Activated naive CD8-positive, alpha-beta T cell treated with anti-CD3 and anti-CD28 coated beads for 36 hours (primary cell): ENCODE measurements at places on chromosomes 16 and 17. TPM values are rescaled to one million over a fixed set of nuclear protein-coding genes. Genes with fewer than 3 reads are reported as not detected.

DNA sequence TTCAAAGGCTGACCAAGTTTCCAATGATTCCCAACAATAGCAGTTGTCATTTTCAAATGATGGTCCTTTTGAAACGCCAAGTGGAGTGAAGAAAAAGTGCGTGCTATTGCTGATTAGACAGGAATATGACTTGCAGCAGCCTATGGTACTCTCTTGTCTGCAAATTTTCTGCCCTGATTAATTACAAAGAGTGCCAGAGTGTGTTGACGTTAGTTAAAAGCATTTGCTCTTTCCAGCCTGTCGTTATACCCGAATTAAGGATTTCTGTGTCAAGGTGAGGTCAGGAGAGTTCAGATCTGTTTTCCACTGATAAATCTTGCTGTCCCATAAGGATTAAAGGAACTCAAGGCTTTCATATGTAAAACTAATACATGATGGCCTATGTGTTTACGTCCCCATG is 75.0 kb upstream of the ADAMTS18 start:
- no peak overlapping the region for H3K27ac ChIP-seq
- no peaks in the 10 kb centered on the region for H3K4me1 ChIP-seq
- H3K36me3 ChIP-seq, result no peaks in the 10 kb centered on the region
- no peak overlapping the region for H3K4me3 ChIP-seq

DNA sequence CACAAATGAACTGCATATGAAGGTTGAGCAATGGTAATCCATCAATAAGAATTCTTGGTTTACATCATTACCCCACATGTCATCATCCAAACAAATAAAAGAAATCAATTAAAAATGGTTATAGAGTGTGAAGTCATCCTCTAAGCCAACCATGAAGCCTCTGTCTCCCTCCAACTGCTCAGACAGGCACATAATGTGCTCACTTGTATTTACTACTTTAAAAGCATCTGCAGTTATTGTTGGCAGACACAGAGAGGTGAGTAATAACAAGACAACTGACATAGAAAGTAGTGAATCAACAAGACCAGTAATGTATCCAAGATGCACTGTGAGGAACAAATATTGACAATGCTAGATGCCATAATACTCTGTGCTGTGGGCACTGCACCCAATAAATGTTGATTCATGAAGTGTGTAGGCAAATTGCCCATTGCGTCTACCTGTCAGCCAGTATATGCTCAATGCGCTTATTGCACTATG is 20.0 kb downstream of the ADAMTS18 start:
- no peaks in the 10 kb centered on the region for H3K4me1 ChIP-seq
- DNase-seq, result no peak
- H3K36me3 ChIP-seq, result no peaks in the 10 kb centered on the region
- peaks cover 6% of the 10 kb centered on the region for H3K27me3 ChIP-seq
- no peak overlapping the region for H3K27ac ChIP-seq

Gene CACNG3
- not detected for total RNA-seq

DNA sequence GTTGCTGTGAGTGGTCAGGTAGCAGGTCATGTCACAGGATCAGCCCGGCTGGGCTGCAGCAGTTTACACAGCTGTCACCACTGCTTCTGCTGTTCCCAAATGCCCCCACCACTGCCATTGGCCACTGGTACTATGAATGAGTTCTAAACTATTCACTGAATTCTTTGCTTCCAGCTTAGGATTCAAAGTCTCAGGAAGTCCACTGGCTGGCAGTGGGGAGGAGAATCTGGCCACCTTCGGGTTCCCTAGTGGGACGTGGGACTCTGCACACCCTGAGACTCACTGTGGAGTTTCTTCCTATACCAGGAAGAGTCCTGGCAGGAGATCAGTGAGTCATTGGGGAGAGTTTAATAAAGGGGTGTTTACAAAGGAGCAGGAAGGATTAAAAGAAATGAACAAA is 6.9 kb downstream of the MT1X start:
- DNase-seq, result no peak
- H3K4me1 ChIP-seq, result peaks cover 4% of the 10 kb centered on the region
- H3K4me3 ChIP-seq, result no peak overlapping the region
- no peak overlapping the region for H3K27ac ChIP-seq
- no peaks in the 10 kb centered on the region for H3K27me3 ChIP-seq
- H3K36me3 ChIP-seq, result peaks cover 8% of the 10 kb centered on the region

DNA sequence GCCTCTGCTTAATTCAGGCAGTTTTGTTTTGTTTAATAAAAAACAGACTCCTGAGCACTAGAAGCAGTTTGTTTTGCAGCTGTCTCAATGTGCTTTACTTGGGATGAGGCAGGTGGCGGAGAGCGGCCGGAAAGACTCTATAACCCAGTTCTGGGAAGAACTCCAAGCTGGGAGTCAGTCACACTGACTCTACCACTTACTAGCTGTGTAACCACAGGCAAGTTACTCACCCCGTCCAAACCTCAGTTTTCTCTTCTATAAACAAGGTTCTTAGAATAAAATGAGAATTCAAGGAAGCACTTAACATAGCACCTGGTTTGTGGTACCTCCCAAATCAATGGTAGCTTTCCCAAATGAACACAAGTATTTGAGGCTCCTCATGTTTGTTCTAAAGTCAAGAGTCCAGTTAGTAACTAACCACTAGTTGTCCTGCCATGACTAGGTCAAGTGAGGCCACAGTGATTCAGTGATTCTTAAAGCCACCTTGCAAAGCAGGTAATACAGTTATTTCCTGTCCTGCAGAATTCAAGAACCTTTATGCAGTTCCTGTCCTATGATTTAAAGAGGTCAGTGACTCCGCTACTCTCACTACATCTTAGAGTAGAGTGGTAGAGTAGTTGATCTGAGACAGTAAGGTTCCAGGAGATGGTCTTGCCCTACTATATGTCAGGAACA is 2.7 kb downstream of the TXNDC17 start:
- H3K36me3 ChIP-seq, result peaks cover 44% of the 10 kb centered on the region
- H3K27me3 ChIP-seq, result no peaks in the 10 kb centered on the region
- no peak for DNase-seq

DNA sequence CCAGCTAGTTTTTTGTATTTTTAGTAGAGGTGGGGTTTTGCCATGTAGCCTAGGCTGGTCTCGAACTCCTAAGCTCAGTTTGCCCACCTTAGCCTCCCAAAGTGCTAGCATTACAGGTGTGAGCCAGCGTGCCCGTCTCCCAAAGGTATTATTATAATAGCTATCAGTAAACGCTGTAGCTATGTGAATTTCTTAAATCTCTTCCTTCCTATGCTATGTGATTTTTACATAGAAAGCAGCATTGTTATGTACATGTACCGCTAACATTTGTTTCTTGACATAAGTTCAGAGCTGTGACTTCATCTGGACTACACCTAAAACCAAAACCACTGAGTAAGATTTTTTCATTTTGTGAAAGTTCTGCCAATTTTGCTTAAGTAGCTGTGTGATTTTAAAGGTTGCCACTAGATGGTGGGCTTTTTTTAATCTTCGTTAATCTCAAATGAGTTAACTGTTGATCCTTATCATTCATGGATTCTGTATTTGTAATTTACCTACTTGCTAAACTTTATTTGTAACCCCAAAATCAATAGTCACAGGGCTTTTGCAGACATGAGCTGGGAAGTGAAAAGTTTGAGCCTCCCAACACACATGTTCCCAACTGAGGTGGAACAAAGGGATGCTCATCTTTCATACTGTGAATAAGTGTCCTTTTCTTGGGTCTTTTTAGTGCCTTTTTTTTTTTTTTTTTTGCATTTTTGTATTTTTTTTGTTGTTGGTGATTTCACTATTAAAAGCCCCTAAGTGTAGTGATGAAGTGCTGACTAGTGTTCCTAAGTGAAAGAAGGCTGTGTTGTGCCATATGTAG is 21.9 kb downstream of the PRKAR1A start:
- H3K4me1 ChIP-seq, result peaks cover 6% of the 10 kb centered on the region
- H3K27me3 ChIP-seq, result no peaks in the 10 kb centered on the region
- DNase-seq, result no peak
- peaks cover 12% of the 10 kb centered on the region for H3K36me3 ChIP-seq
- H3K4me3 ChIP-seq, result no peak overlapping the region

Gene KLHL11
- 17.5 TPM for total RNA-seq

GRCh38 chr17:76738468-76738850 is 540 bp downstream of the MFSD11 start:
- peaks cover 33% of the 10 kb centered on the region for H3K4me1 ChIP-seq
- H3K27me3 ChIP-seq, result peaks cover 7% of the 10 kb centered on the region
- H3K4me3 ChIP-seq, result peak overlapping the region; percentile 95
- H3K36me3 ChIP-seq, result peaks cover 40% of the 10 kb centered on the region
- DNase-seq, result no peak

Gene SOST
- not detected for total RNA-seq

Gene CRHR1
- not detected for total RNA-seq

DNA sequence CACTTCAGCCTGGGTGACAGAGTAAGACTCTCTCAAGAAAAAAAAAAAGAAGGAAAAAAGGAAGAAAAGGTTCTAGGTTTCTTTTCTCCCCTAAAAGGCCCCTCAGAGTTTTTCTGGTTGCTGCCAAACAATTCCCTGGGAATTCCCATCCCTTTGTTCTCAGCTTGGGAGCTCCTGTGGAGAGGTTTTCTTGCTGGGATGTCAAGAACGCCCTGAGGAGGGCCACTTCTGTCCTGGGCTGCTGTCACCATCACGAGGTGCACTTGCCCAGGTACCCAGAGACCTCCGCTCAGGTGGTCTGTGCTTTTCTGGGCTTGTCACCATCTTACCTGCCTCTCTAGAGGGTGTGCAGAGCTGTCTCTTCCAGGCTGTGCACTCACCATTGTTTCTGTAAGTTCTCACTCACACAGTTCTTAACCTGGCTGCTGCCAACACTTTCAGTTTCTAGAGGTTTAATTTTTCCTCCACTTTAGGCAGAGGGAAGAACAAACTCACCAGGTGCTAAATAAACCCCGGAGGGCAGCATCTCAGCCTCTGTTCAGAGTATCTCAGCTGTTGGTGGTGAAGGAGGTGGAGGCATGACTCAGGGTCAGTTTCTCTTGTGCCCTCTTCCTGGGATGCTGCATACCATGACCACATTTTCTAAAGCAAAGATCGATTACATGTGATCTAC is 2.4 kb upstream of the COX6A2 start:
- no peak for DNase-seq
- no peak overlapping the region for H3K4me3 ChIP-seq

- H3K4me3 ChIP-seq, result no peak overlapping the region
Measured at GRCh38 chr16:12235110-12235509, 258.6 kb downstream of the SNX29 start.

DNA sequence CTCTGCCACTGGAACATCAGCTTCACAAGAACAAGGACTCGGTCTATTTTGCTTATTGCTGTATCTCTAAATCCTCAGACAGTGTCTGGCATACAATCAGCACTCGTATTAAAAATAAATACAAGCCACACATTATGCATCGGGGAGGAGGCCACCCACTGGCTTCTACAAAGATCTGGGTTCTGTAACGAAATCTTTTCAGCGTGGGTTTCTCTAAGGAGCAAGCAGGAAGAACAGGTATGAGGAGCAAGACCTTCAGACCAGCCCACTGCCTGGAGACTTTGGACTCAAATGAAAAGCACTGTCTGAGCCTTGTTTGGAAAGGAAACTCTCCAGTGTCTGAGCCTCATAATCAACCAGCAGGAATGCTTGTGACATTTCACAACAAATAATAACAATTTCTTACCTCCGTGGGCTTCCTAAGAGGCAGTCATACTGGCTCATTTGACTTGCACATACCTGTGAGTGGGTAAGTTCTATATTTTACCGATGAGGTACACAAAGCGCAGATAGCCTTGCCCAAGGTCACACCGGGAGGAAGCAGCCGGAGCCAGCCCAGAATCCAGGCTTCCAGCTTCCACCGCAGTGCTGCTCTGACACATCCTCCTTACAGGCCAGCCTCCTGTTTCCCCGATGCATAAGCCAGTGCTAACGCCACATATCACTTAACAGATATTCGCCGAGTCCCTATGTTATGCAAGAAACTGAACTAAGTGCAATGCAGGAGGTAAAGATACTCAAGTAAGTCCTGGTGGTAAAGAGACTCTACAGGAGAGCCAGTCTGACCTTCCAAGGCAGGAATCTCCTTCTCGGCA is 118.6 kb upstream of the TNRC6C start:
- H3K27ac ChIP-seq, result no peak overlapping the region
- peaks cover 5% of the 10 kb centered on the region for H3K36me3 ChIP-seq
- no peak overlapping the region for H3K4me3 ChIP-seq
- no peak for DNase-seq
- H3K27me3 ChIP-seq, result peaks cover 9% of the 10 kb centered on the region

GRCh38 chr16:52451971-52452421 is 94.9 kb downstream of the TOX3 start:
- no peak for DNase-seq
- H3K27ac ChIP-seq, result no peak overlapping the region
- H3K27me3 ChIP-seq, result no peaks in the 10 kb centered on the region
- no peak overlapping the region for H3K4me3 ChIP-seq
- no peaks in the 10 kb centered on the region for H3K36me3 ChIP-seq
- H3K4me1 ChIP-seq, result no peaks in the 10 kb centered on the region

GRCh38 chr17:48718761-48719641 is 3.3 kb downstream of the PRAC1 start:
- no peak overlapping the region for H3K27ac ChIP-seq
- H3K4me1 ChIP-seq, result peaks cover 27% of the 10 kb centered on the region
- peaks cover 97% of the 10 kb centered on the region for H3K27me3 ChIP-seq
- DNase-seq, result no peak

DNA sequence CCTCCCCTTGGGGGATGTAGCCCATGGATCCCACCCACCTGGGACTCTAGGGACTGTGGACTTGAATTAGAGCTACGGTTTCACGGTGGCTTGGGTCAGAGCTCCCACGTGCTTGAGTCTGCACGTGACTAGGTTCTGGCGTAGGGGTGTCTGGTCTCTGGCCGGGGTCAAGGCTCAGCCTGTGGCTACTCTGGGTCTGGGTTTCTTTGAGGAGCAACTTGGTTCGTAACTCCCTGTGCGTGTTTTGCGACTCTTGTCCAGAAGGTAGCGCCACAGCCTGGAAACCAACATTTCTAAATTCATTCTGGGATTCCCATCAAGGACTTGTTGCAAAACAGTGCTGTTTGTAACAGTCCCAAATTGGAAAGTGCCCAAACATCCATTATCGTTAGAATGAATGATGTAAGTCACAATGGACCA is 470 bp upstream of the GGT6 start:
- H3K27me3 ChIP-seq, result no peaks in the 10 kb centered on the region
- H3K4me1 ChIP-seq, result peaks cover 33% of the 10 kb centered on the region
- no peak overlapping the region for H3K4me3 ChIP-seq
- H3K36me3 ChIP-seq, result no peaks in the 10 kb centered on the region
- DNase-seq, result no peak

GRCh38 chr16:75593308-75593707 is 27.1 kb downstream of the GABARAPL2 start:
- peaks cover 17% of the 10 kb centered on the region for H3K36me3 ChIP-seq
- H3K27ac ChIP-seq, result no peak overlapping the region
- H3K27me3 ChIP-seq, result no peaks in the 10 kb centered on the region
- no peak overlapping the region for H3K4me3 ChIP-seq
- peaks cover 13% of the 10 kb centered on the region for H3K4me1 ChIP-seq
- DNase-seq, result no peak

GRCh38 chr16:30728899-30729672 is 19.1 kb upstream of the PHKG2 start:
- peaks cover 7% of the 10 kb centered on the region for H3K4me1 ChIP-seq
- H3K36me3 ChIP-seq, result peaks cover 29% of the 10 kb centered on the region
- no peak for DNase-seq
- H3K27ac ChIP-seq, result no peak overlapping the region
- no peaks in the 10 kb centered on the region for H3K27me3 ChIP-seq

Gene SNAI3
- total RNA-seq, result 2.0 TPM

Gene NPIPA5
- 13.6 TPM for total RNA-seq

Gene ENPP7
- total RNA-seq, result not detected
